Lower leg skin (tissue), 4 donors: ENCODE measurements at places on chromosomes 3 and 15. TPM values are rescaled to one million over a fixed set of nuclear protein-coding genes. Genes with fewer than 3 reads are reported as not detected.

The DUOXA2 gene
- not detected for total RNA-seq

The SLC24A5 gene
- 6.1 TPM for total RNA-seq

The KNG1 gene
- total RNA-seq: not detected

The PGBD4 gene
- 1.2 TPM for total RNA-seq

The CATSPER2 gene
- total RNA-seq: 0.71 TPM

The B2M gene
- 2,406 TPM for total RNA-seq

The CADPS gene
- total RNA-seq: 2.2 TPM

The XCR1 gene
- total RNA-seq: 8.2 TPM

The INSYN1 gene
- total RNA-seq: 33.9 TPM

The SLC28A2 gene
- not detected for total RNA-seq

The PLSCR2 gene
- not detected for total RNA-seq

The EIF2A gene
- total RNA-seq: 132 TPM

The GP9 gene
- total RNA-seq: not detected

The REC114 gene
- total RNA-seq: not detected

The TFDP2 gene
- total RNA-seq: 78.7 TPM
